Hypothalamus (tissue), 51 donors: ENCODE measurements at places on chromosomes 7 and 10.
A peak's percentile ranks its signal among the peaks of the same experiment; 100 is the strongest.

GRCh38 chr10:123800289-123800688, 91.3 kb downstream of the CPXM2 start:
- no peak for DNase-seq

GRCh38 chr7:126529833-126530232, 722.9 kb downstream of the GRM8 start:
- no peak for DNase-seq

DNA sequence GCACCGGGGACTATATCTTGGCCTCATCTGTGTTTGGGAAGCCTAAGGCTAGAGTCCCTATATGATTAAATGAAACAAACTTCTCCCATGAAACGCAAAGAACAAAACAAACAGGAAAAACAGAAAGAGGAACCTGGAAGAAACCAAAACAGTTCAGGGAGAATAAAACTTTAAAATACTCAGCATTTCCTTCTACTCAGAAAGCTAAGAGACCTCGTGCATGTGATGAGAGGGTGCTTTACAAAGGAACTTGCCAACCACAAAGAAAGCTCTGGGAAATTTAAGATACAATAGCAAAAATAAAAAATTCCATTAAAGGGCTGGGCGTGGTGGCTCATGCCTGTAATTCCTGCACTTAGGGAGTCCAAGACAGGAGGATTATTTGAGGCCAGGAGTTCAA, 6.9 kb downstream of the PILRA start:
- no peak for DNase-seq

- DNase-seq = no peak
These were observed 103.4 kb upstream of the ANLN start for GRCh38 chr7:36286226-36286625.

- DNase-seq = no peak
These were observed 32.1 kb upstream of the A1CF start for GRCh38 chr10:50917486-50917885.

DNA sequence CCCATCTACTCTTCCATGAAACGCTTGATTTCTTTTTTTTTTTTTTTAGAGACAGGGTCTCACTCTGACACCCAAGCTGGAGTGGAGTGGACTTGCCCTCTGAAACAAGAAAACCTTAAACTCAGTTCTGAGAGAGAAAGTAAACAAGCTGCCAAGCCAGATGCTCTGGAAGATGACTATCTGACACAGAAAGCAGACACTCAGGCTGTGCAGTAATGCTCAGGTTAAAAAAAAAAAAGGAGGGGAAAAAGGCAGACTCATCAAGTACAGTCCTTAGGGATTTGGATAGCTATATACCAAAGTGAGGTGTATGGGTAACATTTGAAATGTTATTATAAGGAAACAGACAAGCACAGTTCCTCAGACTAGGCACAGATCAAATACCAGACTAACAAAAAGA, 80.5 kb downstream of the IDE start:
- no peak for DNase-seq

DNA sequence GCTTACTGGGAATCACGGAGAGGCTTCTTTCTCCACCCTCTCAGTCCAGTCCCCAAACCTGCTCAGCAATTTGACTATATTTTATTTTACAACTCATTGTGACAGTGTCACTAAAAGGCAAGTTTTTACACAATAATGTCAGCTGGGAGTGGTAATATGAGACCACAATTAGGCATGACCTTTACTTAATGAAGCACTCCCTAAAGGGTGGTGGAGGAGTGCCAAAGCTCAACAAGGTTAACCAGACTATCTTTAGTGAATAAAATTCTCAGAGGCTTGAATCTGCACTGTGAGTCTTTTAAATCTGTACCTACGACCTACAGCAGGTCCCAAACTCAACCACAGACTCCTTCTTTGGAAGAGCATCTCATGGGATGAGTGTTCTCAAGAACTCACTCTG, 215.6 kb downstream of the TAX1BP1 start:
- no peak for DNase-seq

GRCh38 chr7:12111422-12112405, 99.4 kb upstream of the TMEM106B start:
- DNase-seq = peak; percentile 60

GRCh38 chr10:38157270-38157685, 63.1 kb downstream of the ZNF37A start:
- DNase-seq = no peak

GRCh38 chr7:88072715-88073055, 138.6 kb downstream of the ADAM22 start:
- DNase-seq = no peak

GRCh38 chr7:133568544-133568943, 315.7 kb downstream of the EXOC4 start:
- no peak for DNase-seq

GRCh38 chr7:103996639-103997038, 7.2 kb upstream of the RELN start:
- DNase-seq = no peak

DNA sequence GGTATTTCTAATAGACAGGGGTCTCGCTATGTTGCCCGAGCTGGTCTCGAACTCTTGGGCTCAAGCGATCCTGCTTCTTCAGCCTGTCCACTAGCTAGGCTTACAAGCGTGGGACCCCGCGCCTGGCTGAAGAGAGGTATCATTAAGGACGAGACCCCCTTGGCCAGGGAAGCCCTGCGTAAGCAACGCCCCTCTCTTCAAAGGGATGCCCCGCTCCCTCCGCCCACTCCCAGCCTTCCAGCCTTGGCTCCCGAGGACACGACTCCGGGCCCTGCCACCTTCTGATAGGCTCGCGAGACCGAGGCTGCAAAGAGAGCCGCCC, 220 bp upstream of the ZKSCAN5 start:
- peak; percentile 98 for DNase-seq

GRCh38 chr10:116241642-116242410, 31.2 kb downstream of the GFRA1 start:
- DNase-seq = no peak

DNA sequence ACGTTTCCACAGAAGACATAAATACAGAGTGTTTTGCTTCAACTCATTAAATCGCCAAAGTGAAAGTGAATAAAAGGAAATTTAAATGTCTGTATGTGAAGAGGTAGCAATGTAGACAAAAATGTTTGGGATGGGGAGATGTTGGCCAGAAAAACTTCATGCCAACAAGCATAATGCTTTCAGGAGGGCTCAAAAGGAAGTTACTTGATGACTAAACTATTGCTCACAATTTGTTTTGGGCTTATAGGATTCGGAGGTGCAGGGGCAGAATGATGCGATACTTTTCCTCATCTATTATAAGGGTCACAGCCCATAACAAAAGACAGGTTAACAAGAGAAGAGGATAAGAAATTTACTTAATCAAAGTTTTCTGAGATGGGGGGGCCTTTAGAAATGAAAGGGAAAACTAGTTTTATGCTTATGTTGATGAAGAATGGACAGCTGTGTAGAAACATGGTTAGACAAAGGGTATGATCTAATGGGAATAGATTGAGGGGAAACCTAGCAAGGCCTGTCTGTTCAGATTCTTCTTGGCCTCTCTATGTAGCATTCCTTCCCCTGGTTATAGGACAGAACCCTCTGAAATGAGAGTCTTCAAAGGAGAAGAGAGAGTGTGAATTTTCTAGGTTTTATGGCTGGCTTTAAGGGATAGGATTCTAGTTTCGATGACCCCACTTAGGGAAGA, 898.6 kb downstream of the LRMDA start:
- no peak for DNase-seq
